Activated CD8-positive, alpha-beta memory T cell treated with anti-CD3 and anti-CD28 coated beads, Interleukin-2, amount 50 U/mL, for 4 hours (primary cell): ENCODE measurements at places on chromosomes 3 and 15.

GRCh38 chr15:25677719-25678499 lies 185.2 kb downstream of the ATP10A start:
- DNase-seq = no peak

DNA sequence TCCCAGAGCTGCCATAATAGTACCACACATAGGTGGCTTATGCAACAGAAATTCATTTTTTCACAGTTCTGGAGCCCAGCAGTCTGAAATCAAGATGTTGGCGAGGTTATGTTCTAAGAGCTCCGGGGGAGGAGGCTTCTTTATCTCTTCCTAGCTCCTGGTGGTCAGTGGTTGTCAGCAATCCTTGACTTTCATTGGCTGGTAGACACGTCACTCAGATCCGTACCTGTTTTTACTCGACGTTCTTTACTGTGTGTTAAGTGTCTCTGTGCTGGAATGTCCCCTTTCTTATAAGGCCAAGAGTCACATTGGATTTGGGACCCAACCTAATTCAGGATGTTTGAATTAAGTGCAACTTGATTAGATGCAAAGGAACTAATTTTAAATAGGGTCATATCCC lies 218.5 kb upstream of the CNTN3 start:
- DNase-seq = no peak

DNA sequence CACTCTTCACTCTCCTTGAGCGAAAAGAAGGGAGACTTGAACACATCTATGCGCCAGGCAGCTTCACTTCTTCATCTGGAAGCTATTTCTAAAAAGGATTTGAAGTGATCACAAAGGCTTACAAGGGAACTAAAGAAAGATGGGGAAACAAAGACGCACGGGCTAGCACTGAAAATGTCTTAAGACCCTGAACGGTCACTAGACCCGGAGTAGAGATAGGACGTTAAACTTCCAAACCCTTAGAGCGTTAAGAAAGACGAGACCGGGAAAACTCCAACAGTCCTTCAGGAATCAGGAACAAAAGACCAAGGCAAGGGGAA lies 47.5 kb upstream of the EPHB3 start:
- no peak for DNase-seq

DNA sequence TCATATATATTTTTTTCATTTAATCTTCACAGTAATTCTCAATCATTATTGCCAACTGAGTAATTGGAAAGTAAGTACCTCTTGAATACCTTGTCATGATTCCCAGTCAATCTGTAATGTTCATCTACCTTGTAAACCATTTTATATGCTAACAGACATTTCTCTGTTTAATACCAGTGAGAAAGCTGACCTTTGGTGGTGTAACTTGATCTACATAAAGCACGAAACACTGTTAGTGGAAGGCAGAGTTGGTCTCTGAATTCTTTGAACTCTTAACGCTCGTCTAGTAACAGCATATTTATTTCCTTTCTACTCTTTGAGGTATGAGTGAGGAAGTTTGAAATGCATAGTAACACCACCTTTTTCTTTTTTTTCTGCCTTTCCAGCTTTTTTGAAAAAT lies 59.5 kb downstream of the SLC25A26 start:
- DNase-seq = no peak

DNA sequence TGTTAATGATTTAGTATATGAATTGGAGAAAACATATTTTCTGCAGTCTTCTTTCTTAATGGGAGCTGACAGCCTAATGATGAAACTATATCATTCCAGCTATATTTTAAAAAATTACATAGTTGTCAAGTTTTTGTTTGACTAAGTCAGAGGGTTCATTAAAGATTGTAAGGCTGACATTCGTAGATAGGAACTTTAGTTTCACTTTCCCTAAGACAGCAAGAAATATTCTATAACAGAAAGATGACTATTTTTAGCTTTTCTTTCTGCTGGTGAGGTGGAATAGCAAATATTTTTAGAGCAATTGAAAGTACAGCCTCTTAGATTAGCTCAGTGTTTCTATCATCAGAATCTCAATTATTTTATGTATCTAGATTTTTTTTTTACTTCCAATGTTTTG lies 60.2 kb downstream of the PIAS1 start:
- no peak for DNase-seq

DNA sequence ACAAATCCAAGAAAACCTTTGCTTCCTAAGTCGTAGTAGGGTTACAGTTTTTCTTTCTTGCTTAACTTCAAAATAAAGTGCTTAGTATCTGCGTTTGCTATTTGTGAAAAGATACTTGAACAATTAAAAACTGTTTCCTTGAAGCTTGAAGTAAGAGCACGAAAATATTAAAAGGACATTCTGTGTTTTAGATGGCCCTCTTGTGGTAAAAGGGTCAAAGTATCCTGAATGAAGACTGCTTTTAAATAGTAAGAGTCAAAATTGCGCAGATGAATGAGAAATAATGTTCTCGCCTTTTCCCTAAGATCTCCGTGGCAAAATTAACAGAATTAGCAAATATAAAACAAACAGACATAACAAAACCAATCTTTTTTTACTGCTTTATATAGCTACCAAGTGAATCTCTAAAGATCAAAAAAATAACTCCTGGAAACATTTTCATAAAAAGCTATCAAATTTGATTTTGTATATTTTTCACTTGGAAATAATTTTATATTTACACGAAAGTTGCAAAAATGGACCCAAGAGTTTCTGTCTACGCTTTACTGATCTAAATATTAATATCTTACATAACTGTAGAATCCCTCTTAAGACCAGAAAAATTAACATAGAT lies 175.4 kb downstream of the MBNL1 start:
- no peak for DNase-seq

- DNase-seq = no peak
These were observed 131.1 kb downstream of the ADAMTSL3 start for GRCh38 chr15:83784975-83785374.

- no peak for DNase-seq
These were observed 204.1 kb downstream of the STXBP5L start for GRCh38 chr3:121111914-121112612.

DNA sequence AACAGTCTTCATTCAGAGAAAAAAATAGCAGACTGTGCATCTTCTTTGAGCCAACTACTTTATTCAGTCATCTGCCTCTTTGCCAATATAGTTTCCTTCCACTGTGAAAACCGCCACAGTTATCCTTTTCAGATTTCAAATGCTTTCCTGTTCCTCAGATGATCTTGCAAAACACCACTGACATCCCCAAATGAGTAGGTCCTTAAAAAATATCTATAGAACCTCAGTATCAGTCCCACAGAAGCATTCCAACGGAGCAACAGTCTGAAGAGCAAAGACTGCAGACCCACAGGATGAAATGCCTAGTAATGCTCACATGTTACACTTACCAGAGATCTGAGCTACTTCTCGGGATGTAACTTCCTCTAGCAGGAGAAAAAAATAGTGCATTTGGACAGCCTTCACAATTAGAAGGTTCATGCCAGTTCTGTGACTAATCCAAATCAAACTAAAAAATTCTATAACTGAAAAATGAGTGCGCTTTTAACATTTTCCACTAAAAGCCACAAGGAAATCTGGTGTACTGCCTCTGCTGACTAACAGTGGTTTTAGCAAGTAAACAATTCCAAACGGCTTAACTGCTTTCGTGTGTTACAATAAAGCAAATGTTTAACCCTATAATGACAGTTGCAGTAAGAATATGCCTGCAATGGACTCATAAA lies at the start of gene ANKRD28:
Gene ANKRD28, minus strand, starts transcription at position 338 of the 662 bp plus-strand sequence. CDS start 1,458 bp downstream, outside the sequence.
- no peak for DNase-seq

- DNase-seq = no peak
These were observed 29.3 kb upstream of the SLC28A1 start for GRCh38 chr15:84855136-84855535.

GRCh38 chr3:27746838-27747237 lies 24.7 kb upstream of the EOMES start:
- DNase-seq = no peak

- DNase-seq = no peak
These were observed 171.4 kb downstream of the NSUN3 start for GRCh38 chr3:94234177-94234788.

DNA sequence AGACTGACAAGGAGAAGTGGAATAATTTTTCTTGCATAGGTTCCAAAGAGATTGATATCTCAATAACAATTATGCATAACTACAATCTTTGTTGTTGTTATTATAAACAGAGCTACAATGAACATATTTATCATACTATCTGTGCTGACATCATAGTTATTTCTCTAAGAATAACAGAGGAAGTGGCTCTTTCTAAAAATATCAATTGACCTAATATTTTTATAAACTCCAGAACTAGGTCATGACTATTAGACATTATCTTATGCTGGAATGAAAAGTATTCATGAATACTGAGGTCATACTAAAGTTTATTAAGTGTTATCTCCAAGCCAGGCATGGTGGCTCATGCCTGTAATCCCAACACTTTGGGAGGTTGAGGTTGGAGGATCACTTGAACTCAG lies 114.1 kb downstream of the DCLK3 start:
- DNase-seq = no peak

DNA sequence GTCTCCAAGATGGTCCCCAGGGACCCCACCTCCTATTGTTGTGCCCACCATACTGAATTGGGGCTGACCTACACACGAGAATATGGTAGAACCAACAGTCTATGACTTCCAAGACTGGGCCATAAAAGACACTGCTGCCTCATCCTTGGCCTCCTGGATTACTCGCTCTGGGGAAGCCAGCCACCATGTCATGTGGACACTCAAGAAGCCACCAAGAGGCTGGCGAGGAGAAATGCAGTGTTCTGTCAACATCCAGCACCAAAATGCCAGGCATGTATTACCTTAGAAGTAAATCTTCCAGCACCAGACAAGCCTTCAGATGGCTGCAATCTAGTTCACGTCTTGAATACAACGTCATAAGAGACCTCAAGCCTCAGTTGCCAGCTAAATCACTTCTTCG lies 17.1 kb upstream of the TPM1 start:
- no peak for DNase-seq

DNA sequence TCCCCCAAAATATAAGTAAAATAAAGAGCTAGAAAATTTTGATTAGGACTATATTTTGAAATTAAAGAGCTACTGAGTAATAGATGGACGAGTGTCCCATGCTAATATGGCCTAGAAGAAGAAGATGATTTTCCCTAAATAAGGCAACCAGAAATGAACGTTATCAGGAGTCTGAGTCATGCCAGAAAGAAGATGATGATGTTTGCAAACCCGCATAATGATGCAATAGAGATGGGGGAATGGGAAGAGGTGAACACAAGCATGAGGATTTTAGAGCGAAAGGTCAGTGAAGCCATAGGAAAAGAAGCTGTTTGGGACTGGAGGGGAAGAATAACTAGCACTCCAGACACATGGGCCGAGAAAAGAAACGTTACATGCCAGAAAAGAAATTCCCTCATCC lies 71.7 kb downstream of the FGF12 start:
- no peak for DNase-seq

- DNase-seq = no peak
These were observed 72.0 kb downstream of the DHX30 start for GRCh38 chr3:47874913-47875312.

GRCh38 chr3:4888913-4889846 lies 90.1 kb upstream of the BHLHE40 start:
- no peak for DNase-seq

GRCh38 chr15:69088300-69088965 lies 72.0 kb upstream of the GLCE start:
- DNase-seq = no peak

- no peak for DNase-seq
These were observed 9.0 kb downstream of the ACP3 start for GRCh38 chr3:132326251-132326650.

DNA sequence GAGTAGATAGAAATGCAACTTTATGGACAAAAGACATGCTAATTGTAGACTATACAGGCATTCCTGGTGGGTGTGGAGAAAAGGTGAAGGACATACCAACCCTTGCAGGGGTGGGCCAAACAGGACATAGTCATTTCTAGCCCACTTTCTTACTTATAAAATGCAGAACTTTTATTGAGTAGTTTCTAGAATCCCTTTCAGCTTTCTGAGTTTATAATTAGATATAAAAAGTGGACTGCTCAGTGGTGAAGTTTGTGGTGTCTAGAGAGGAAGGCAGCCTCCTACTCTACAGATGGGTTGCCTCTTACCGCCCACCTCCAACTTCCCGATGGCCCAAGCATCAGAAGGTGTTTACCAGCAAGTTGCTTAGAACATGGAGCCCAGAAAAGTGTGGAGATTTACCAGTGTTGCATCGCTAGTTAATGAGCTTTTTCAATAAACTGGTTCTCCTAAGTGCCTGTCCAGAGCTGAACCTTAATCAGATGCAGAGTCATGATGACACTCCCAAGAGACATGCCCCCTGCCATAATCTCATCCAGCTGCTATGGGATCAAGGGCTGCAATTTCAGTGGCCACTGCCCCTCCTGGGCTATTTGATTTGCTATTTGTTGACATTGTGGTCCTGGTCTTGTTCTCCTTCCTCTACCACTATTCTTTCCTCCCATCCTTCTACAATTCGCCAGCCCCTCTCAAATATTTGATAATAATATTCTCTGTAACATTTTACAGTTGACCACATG lies 77.5 kb upstream of the STRIT1 start:
- DNase-seq = no peak

- no peak for DNase-seq
These were observed 221.0 kb downstream of the RSRC1 start for GRCh38 chr3:158330870-158331269.

DNA sequence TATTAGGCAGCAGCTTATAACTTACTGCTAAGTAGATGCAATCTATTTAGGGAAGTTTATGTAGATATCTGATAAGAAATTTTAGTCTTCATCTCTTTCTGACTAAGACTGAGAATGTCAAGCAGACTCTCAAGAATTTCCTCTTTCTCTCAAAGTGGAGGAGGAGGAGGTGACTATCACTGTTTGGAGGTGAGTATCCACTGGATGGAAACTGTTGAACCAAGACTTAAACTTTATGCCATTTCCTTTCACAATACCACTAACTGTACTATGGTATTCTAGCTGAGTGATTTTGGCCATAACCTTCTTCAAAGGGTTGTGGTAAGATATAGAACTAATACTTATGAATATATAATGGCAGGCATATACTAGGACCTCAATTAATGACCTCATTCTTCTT lies 64.6 kb downstream of the TPRG1 start:
- no peak for DNase-seq

DNA sequence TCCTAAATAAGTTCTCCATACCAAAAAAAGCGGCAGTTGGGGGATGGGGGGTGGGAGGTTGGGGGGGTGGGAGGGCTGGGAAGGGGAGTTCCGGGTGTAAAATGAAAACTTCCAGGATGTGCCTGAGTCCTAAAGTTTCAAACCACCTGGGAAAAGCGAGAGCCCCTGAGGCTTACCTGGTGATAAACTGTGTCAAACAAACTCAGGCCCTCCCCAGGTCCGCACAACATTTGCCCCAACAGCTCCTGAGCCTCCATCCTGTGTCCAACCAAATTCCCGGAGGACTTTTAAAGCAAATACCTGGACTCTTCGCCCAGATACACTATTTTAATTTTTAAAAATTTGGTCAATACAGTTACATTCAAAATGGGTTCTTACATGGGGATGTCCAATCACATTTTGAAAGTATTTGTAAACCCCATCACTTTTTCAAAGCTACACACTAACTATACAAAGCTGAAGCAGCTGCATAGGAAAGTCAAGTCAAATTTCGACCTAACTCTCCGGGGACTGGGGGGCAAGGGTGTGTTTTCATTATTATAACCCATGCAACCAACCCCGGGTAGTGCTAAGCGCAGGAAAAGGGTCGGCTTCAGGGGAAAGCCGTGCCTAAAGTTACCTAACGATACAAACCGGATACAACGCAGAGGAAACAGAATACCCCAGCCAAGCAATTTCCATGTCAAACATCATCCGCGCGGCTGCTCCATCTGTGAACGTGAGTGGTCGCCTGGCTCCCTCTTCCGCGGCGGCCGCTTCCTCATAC lies 685 bp upstream of the FOXB1 start:
- DNase-seq = no peak
